ENCODE measurements at places on chromosomes 1 and 21. TPM values are rescaled to one million over a fixed set of nuclear protein-coding genes. Genes with fewer than 3 reads are reported as not detected.

GRCh38 chr1:185739967-185740366, 5.8 kb downstream of the HMCN1 start:
- no peak for DNase-seq

DNA sequence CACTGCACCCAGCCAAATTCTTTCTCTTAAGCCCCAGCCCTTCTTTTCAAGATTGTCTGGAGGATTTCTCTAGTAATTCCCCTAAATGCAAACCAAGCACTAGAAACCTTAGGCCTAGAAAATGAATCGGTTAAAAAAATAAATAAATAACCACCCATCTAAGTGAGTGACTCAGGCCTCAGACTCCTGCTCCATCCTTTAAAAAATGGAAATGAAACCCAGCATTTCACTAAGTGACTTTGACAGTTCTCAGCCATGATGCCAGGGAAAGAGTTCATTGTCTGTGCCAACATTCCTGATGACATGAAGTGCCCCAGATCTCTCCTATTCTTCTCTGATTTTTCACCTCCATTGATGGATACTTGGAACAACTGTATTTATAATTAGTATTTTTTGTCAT, 415.2 kb upstream of the DAB1 start:
- no peak for DNase-seq

The GBP7 gene
- not detected for total RNA-seq

DNA sequence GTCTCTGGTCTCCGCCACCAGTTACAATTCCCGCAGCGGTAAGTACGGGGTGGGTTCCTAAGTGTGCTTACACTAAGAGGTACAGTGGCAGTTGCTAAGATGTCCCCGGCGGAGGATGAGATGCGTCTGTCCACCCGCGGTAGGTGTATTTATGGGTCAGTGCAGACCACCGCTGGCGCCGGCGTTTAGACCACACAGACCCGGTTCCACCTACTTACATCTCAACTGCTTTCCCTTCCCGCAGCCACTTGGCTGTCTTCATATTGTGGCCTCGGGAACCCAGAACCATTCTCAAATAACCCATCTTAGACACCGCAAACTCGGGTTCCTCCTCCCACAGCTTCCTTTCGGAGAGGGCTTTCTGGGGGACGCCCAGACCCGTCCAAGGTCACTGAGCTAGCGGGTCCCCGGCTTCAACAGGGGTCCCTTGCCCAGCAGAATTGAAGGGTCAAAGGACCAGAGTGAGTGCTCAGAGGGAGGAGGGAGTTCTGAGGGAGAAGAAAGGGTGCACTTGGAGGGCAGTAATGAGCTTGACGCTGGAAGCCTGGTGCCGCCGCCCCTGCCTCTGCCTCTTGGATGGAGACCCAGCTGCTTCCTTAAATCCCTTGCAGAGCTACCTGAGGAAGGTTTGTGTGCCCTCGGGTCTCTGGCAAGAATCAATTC, 8.6 kb downstream of the NR5A2 start:
- DNase-seq: peak; percentile 31

- no peak for DNase-seq
These were observed 77.3 kb downstream of the RPE65 start for GRCh38 chr1:68372487-68372886.
